ENCODE measurements at places on chromosomes 5 and 9.

DNA sequence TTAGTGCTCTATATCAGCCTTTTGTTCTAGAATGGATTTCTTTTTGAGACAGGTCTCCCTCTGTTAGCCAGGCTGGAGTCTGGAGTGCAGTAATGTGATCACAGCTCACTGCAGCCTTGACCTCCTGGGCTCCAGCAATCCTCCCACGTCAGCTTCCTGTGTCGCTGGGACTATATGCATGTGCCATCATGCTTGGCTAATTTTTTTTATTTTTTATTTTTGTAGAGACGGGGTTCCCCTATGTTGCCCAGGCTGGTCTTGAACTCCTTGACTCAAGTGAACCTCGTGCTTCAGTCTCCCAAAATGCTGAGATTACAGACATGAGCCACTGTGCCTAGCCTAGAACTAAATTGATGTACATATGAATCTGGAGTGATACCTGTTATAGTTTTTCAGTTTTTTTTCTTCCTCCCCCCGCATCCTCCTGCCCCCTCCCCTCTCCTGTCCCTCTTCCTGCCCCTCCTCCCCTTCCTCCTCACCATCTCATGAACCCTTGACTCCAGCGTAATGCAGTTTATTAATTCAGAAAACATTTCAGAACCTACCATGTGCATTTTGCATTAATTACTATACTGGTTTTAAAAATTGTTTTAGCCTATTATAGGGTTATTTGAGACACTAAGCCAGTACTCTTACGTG, 37.4 kb upstream of the TNFAIP8 start:
- DNase-seq = no peak

DNA sequence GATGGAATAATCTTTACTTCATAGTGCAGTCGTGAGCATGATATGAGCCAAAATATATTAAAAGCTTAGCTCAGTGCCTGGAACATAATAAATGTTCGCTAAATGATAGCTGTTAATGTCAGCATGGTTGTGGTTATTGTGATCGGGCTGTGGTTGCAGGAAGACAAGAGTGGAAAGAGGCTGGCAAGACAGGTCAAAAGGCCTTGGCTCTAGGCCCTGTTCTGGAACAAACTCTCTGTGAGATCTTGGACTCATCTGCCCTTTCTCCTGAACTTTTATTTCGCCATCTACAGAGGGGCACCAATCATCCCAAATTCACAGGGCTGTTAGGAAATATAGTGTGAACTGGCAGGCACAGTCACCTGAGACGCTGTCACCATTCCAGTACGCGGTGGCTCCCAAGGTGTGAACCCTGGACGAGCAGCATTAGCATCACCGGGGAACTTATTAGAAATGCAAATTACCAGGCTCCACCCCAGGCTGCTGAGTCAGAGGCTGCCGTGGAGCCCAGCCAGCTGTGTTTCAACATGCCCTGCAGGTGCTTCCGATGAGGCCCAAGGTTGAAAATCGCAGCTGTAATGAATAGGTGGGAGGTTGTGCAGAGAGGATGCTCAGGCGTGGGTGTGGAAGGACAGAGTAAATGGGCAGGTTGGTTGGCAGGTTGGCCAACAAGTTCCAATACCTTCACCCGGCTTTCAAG, 50.2 kb upstream of the SAP30L start:
- DNase-seq = no peak

DNA sequence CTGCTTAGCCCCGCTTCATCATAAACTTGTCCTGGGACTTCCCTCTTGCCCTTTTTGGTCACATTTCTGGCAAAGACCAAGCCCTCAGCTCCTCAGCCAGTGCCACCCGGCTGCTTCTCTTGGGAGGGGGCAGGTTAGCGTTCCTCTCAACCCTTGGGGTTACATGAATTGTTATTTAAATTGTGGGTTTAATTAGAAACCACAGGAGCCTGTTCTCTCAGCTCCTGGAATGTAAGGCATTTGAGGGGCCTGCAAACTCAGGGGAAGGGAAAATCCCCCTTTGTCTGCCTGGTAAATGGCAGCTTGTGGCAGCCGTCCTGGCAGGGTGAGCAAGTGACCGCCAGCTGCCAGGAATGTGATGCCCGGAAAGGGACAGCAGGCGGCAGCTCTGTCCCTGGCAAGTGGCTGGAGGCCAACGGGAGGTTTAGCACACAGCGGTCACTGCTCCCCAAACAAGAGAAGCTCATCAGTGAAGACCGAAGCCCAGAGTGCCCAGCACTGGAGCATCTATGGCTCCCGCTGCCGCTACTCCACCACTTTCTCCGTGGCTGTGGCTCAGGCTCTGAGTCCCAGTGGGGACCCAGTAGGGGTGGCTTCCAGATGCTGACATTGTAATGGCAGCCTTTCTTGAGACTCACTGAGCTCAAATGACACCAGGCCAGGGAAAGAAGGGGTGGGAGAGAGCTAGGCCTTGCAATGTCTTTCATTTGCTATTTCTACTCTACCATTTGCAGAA, 51.7 kb downstream of the SHB start:
- DNase-seq = no peak

GRCh38 chr5:88116396-88116795, 152.2 kb downstream of the TMEM161B start:
- DNase-seq = no peak

- no peak for DNase-seq
Measured at GRCh38 chr5:36447776-36448175, 146.1 kb upstream of the RANBP3L start.

DNA sequence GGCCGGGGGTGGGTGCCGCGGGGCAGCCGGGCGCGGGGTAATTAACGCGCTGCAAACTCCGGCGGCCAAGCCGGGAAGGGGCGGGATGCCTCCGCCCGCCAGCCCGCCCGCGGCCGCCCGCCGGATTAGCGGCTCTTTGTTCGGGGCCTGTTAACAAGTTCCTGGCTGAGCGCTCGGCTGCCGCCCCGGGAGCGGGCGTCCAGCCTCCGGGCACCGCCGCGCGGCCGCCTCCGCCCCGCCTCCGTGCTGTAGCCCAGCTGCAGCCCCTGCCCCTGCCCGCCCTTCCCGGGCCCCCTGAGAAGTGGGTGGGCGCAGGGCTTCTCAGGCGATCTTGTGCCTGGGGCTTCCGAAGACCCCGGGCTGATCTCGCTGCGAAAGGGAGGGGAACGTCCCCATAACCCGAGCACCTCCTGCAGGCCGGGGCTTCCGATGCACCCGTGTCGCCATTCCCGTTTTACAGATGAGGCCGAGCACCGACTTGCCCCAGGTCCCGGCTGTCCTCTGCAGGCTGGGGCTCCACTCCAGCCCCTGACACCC, 7.5 kb downstream of the UNC5A start:
- no peak for DNase-seq

- DNase-seq = no peak
Measured at GRCh38 chr9:33351547-33351946, 50.8 kb downstream of the AQP7 start.
